ENCODE measurements at places on chromosomes 6 and 20. TPM values are rescaled to one million over a fixed set of nuclear protein-coding genes. Genes with fewer than 3 reads are reported as not detected.

- no peak for DNase-seq
- H3K36me3 ChIP-seq, result no peaks in the 10 kb centered on the region
- H3K27me3 ChIP-seq, result no peaks in the 10 kb centered on the region
- H3K4me1 ChIP-seq, result no peaks in the 10 kb centered on the region
- H3K4me3 ChIP-seq, result no peak overlapping the region
- H3K27ac ChIP-seq, result no peak overlapping the region
Measured at GRCh38 chr6:45721665-45722064, 294.0 kb downstream of the CLIC5 start.

The KIAA0408 gene
- 4.7 TPM for total RNA-seq

The CLIC5 gene
- 2.2 TPM for total RNA-seq

GRCh38 chr6:43737272-43738081 lies 32.5 kb upstream of the VEGFA start:
- H3K4me3 ChIP-seq, result no peak overlapping the region
- no peaks in the 10 kb centered on the region for H3K4me1 ChIP-seq
- H3K27ac ChIP-seq, result no peak overlapping the region
- no peak for DNase-seq

GRCh38 chr6:80382811-80383210 lies 276.3 kb downstream of the BCKDHB start:
- no peaks in the 10 kb centered on the region for H3K36me3 ChIP-seq
- H3K4me3 ChIP-seq, result no peak overlapping the region
- H3K27me3 ChIP-seq, result no peaks in the 10 kb centered on the region
- no peak for DNase-seq
- no peaks in the 10 kb centered on the region for H3K4me1 ChIP-seq
- H3K27ac ChIP-seq, result no peak overlapping the region

DNA sequence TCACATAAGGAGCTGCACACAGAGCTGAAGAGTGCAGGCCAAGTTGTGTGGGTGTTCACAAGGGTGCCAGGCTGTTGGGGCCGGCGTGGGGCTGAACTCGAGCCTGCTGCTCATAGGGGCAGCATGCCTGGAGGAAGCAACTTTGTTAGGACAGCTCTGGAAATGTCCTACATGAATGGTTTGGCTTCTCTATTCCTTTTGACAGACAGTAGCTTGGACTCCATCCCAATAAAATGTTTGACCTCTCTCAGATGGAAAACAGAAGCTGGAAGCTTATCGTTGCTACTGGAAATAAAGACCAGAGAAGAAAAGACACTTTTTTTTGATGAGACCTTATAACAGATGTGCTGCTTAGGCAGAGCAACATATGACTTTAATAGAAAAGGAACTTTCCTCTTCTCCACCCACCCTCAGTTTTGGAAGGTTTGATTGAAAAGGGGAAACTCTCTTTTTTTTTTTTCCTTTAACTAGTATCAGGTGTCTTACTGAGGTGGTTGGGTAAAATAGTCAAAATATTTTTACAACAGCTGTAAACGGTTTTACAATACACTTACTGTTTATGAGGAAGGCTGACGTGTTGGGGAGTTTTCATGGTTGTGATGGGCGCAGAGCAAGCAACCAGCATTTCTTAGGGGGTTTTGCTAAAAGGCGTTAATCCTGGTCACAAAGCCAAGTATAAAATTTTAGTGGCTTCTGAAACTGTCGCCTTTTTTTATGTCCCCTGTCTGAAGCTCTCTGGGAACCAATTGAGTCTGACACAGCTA lies 80.7 kb upstream of the EEF1E1 start:
- H3K27me3 ChIP-seq, result no peaks in the 10 kb centered on the region
- H3K4me1 ChIP-seq, result peaks cover 41% of the 10 kb centered on the region
- no peak overlapping the region for H3K4me3 ChIP-seq
- no peak for DNase-seq
- H3K27ac ChIP-seq, result peak overlapping the region; percentile 83

DNA sequence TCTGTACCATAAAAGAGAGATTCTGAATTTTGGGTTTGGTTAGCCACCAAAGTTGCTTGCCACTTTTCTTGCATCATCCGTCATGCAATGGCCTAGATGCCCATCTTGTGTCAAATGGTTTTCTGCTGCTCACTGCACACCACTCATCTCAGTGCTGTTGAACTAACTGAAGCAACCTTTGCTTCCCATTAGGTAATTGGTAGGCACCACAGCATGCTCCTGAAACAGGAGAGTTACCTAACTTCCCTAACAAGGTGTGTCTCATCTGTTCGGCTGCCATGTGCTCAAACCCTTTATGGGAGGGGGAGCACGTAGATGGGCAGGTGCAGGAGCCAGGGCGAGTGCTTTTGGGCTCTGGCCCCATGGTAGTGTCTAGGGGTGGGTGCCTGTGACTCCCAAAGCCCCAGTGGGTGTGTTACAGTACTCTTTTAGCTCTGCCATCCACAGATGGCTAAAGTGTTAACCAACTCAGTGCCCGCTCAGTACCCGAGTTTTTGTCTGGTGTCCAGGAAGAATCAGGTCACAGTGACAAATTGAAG lies 147.4 kb upstream of the SPACA1 start:
- H3K27me3 ChIP-seq, result no peaks in the 10 kb centered on the region
- no peak overlapping the region for H3K4me3 ChIP-seq
- no peak overlapping the region for H3K27ac ChIP-seq
- H3K4me1 ChIP-seq, result no peaks in the 10 kb centered on the region
- no peaks in the 10 kb centered on the region for H3K36me3 ChIP-seq

- no peaks in the 10 kb centered on the region for H3K4me1 ChIP-seq
- no peak overlapping the region for H3K4me3 ChIP-seq
- H3K36me3 ChIP-seq, result no peaks in the 10 kb centered on the region
- H3K27me3 ChIP-seq, result no peaks in the 10 kb centered on the region
Measured at GRCh38 chr6:7658543-7658942, 67.4 kb upstream of the BMP6 start.

DNA sequence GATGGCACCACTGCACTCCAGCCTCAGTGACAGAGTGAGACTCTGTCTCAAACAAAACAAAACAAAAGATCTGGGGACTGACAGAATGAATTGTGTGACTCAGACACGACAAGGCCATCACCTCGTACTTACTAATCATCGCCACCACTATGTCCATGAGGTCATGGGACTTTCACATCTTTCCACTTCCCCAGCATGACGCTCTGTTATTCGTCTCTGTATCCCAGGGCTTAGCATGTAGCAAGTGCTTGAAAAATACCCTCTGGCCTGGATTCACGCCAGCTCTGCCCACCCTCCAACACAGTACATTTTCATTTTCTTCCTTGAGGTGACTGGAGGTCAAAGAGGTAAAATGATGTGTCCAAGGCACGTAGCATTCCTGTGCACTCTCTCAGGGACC lies 27.8 kb downstream of the FGD2 start:
- no peak for DNase-seq
- H3K27me3 ChIP-seq, result no peaks in the 10 kb centered on the region

DNA sequence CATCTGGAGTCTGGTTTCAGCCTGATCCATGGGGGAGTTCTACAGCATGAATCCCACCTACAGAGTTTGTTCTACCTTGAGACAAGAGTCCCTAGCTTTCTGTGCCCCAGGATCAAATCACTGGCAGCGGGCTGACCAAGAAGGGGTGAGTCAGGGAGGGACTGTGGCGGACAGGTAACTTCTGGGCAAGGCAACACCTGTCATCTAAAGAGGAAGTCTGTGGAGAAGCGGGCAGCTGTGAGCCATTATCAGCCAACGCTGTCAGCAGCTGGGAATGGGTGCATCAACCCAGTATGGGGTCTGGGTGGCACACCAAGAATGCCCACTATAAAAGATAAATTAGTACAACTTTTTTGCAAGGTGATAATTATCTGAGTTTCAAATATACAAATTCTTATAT lies 45.9 kb downstream of the UBE3D start:
- no peak overlapping the region for H3K4me3 ChIP-seq
- DNase-seq, result no peak
- no peaks in the 10 kb centered on the region for H3K27me3 ChIP-seq
- no peak overlapping the region for H3K27ac ChIP-seq

The PRSS16 gene
- total RNA-seq, result not detected

DNA sequence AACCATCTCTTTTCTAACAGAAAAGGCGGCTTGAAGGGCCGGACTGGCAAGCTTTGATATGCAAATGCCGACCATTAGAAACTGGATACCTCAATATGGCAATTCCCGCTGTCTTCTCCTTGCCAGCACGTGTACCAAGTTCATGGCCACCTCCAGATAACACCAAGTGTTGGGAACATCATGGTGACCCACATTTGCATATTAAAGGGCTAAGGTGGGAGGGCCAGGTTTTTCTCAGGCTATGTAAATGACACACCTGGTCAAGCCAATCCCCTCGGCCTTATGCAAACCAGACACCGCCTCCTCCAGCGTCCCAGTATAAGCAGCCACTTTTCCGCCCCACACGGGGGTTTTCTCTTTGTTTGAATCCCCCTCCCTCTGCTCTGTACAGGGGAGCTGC lies 110.7 kb downstream of the DACT2 start:
- no peaks in the 10 kb centered on the region for H3K4me1 ChIP-seq
- H3K27me3 ChIP-seq, result no peaks in the 10 kb centered on the region
- no peak for DNase-seq
- no peak overlapping the region for H3K27ac ChIP-seq
- no peak overlapping the region for H3K4me3 ChIP-seq

The SAMD3 gene
- 1.2 TPM for total RNA-seq

DNA sequence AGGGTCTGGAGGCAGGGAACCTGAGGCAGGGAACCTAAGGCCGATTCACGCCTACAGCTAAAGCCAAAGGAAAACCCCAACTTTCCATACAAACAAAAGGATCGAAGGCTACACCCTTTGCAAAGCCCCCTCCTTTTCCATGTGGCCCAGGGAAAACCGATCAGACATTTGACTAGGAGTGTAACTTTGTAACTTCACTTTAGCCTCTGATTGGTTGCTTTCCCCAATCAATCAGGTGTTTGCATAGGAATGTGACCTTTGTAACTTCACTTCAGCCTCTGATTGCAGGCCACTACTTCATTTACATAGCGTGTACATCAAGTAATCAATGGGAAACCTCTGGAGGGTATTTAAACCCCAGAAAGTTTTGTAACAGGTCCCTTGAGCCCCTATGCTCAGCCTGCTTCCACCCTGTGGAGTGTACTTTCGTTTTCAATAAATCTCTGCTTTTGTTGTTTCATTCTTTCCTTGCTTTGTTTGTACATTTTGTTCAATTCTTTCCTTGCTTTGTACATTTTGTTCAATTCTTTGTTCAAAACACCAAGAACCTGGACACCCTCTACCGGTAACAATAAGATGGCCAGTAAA lies 43.3 kb downstream of the CHD6 start:
- H3K4me3 ChIP-seq, result no peak overlapping the region
- no peaks in the 10 kb centered on the region for H3K36me3 ChIP-seq
- no peaks in the 10 kb centered on the region for H3K27me3 ChIP-seq
- H3K27ac ChIP-seq, result no peak overlapping the region
- H3K4me1 ChIP-seq, result peaks cover 35% of the 10 kb centered on the region
- DNase-seq, result no peak

GRCh38 chr6:43221046-43221972 lies 8.0 kb downstream of the DNPH1 start:
- no peaks in the 10 kb centered on the region for H3K4me1 ChIP-seq
- H3K4me3 ChIP-seq, result no peak overlapping the region
- no peak overlapping the region for H3K27ac ChIP-seq

DNA sequence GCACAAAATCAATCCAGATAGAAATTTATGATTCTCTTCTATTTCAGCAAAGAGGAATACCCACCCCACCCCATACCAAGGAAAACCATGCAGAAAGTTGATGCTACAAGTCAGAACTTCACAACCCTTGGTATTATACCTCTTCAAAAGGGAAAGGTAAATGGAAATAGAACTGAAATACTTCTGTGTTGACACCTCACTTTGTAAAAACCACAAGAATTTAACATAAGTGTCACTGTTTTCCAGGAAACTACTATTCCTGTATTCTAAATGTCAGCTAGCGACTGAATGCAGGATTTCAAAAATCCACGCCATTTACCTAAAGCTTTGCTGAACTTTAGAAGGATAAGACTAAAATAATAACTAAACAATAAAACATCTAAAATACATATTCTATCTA lies 3.6 kb downstream of the CPNE1 start:
- H3K4me1 ChIP-seq, result peaks cover 68% of the 10 kb centered on the region
- H3K36me3 ChIP-seq, result no peaks in the 10 kb centered on the region
- H3K27ac ChIP-seq, result peak overlapping the region; percentile 10
- DNase-seq, result no peak
- peak overlapping the region; percentile 85 for H3K4me3 ChIP-seq

DNA sequence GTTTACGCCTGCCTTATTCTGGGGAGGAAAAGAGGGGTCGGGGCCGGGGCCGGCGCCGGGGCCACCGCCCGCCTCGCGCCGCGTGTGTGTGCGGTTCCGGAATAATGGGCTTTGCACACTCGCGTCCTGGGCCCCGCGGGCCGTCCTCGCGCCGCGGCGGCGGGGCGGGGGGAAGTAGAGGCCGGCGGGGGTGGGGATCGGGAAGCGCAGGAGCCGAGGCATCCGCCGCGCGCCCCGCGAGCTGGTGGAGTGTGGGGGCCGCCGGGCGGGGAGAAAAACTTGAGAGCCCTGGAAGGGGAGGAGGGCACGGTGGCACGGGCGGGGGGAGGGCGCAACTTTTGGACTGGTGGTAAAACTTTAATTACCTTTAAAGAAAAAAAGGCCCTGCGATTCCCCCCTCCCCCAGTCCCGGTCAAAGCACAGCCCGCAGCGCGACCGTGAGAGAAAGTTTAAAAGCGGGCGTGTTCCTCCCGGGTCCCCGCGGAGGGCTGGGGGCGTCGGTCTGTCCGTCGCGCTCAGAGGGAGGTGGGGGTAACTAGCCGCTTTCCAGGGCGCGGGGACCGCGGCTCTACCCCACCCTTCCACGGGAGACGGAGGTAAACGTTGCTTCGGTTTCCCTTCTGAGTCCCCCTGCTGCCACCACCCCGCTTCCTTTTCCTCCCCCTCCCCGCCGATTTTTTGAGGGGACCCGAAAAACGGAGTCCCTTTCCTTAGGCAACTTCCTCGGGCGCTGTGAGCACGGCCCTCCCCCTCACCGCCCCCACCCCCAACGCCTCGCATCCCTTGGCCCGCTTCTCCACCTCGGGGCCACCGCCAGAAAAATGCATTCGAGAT lies 1.9 kb downstream of the L3MBTL3 start:
- H3K36me3 ChIP-seq, result no peaks in the 10 kb centered on the region
- DNase-seq, result no peak

GRCh38 chr6:1789092-1789491 lies 179.4 kb downstream of the FOXC1 start:
- no peaks in the 10 kb centered on the region for H3K36me3 ChIP-seq
- DNase-seq, result no peak
- H3K27me3 ChIP-seq, result no peaks in the 10 kb centered on the region
- H3K4me3 ChIP-seq, result no peak overlapping the region
- peaks cover 5% of the 10 kb centered on the region for H3K4me1 ChIP-seq
- H3K27ac ChIP-seq, result no peak overlapping the region

GRCh38 chr20:59165396-59165795 lies 1.8 kb downstream of the ZNF831 start:
- H3K27me3 ChIP-seq, result no peaks in the 10 kb centered on the region
- no peak overlapping the region for H3K27ac ChIP-seq
- H3K4me3 ChIP-seq, result no peak overlapping the region
- DNase-seq, result no peak
- no peaks in the 10 kb centered on the region for H3K4me1 ChIP-seq

The MROH8 gene
- 1.6 TPM for total RNA-seq

GRCh38 chr20:31522731-31523130 lies 8.5 kb downstream of the HM13 start:
- H3K4me3 ChIP-seq, result no peak overlapping the region
- H3K4me1 ChIP-seq, result peaks cover 10% of the 10 kb centered on the region
- no peak overlapping the region for H3K27ac ChIP-seq

Measured in thoracic aorta (tissue), 2 donors.